Stimulated activated CD8-positive, alpha-beta memory T cell treated with anti-CD3 and anti-CD28 coated beads, Interleukin-7, amount 100 ng/mL, for 24 hours (primary cell): ENCODE measurements at places on chromosomes 12 and 14.

DNA sequence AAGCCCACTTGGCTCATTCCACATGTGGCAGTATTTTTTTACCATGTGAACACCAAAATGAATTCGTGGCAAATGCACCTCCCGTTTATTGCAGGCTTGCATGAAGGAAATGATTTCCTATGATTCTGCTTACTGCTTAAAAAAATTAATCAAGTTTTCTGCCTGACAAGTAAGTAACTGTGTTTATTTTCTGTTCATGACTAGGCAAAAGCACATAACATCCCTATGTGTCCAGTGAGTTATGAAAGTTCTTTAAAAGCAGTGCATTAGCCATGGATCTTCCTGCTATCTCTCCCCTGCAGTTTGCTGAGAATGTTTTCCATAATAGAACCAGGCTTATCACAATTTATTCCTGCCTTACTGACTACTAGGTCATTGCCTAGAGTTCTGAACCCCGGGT, 20.4 kb downstream of the GPR65 start:
- DNase-seq: no peak

- DNase-seq: no peak
These were observed 157.4 kb downstream of the KICS2 start for GRCh38 chr12:64064706-64065105.

DNA sequence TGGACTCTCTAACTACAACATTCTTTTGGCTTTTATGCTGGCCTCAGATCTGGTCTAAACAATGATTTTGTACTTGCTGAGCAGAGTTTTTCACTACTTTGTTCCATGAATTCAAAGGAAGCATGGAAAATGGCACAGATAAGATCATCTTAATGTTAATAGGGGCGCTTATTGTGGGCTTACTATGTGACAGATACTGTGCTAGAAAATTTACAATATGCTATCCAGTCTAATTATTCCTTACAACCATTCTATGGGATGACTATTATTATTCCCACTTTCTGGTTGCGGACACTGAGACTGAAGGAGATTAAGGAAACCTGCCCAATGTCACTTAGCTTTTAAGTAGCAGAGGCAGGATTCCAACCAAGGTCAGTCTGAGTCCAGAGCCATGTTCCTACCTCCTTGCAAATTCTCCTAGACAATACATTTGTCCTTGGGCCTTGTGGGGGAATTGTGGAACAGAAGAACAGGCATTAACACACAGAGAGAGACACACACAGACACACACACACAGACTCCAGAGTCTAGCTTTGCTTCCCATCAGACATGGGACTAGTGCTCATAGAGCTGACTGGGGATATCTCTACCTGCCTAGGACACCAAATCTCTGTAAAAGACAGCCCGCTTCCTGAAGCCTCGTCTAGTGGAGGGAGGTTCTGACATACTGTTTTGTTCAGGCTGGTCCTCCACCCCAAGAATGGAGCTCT, 107.7 kb downstream of the SLC38A1 start:
- no peak for DNase-seq

GRCh38 chr12:80056232-80056631, 43.1 kb upstream of the OTOGL start:
- DNase-seq: no peak

GRCh38 chr12:89859508-89860220, 151.0 kb upstream of the ATP2B1 start:
- DNase-seq: no peak

GRCh38 chr12:81176796-81177195, 98.9 kb downstream of the ACSS3 start:
- DNase-seq: no peak

- DNase-seq: no peak
These were observed 110.2 kb downstream of the PPP2R5E start for GRCh38 chr14:63432888-63433552.

- no peak for DNase-seq
These were observed 207.5 kb downstream of the CALM1 start for GRCh38 chr14:90604356-90604755.

GRCh38 chr12:100778967-100779590, 15.5 kb upstream of the ANO4 start:
- no peak for DNase-seq

DNA sequence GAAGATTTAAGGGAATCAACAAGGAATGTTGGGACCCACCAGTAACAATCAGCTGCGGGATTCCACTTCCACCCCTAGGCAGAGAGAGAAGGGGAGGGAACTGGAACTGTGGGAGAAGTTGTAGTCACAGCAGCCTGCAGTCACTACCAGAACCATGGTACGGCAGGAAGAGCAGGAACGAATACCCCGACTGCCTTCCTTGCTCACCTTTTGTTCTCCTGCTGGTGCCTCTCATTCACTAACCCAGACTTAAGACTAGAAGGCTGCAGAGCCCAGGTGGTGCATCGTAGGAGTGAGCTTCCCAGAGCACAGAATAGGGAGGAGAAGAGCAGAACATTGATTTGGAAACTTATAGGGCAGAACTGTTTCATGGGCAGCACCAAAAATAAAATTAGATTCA, 154.2 kb downstream of the DYRK2 start:
- no peak for DNase-seq

DNA sequence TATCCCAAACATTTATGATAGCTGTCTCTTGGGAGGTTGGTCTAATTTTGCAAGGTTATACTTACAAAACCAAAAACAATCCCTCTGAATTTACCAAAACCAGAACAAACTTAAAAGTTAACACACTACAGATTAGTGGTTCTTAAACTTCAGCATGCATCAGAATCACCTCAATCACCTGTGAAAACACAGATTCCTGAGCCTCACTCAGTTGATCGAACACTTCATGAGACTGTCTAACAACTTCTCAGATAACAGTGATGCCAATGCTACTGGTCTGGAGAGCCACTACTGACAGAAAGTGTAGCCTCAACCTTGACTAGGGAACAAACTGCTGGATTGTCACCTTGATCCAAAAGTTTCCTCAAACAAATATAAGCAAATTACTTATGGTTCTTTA, 44.2 kb downstream of the ATP2B1 start:
- no peak for DNase-seq

DNA sequence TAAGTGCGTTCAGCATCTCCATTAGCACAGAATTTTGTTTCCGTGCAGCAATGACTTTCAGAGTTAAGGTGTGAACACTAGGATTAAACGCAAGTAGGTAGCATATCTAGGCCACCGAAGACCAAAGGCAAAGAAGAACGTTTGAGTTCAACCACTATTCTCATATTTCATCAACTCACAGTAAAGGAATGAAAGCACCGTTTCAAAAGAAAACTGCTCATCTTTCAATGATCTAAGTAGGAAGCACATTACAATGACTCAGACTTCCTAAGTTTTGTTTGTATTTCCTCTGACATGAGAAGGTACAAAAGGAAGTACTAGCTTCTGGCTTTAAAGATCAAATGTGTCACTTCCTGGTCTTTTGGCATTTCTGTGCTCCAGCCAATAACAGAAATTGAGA, 57.6 kb downstream of the ACADS start:
- DNase-seq: no peak

DNA sequence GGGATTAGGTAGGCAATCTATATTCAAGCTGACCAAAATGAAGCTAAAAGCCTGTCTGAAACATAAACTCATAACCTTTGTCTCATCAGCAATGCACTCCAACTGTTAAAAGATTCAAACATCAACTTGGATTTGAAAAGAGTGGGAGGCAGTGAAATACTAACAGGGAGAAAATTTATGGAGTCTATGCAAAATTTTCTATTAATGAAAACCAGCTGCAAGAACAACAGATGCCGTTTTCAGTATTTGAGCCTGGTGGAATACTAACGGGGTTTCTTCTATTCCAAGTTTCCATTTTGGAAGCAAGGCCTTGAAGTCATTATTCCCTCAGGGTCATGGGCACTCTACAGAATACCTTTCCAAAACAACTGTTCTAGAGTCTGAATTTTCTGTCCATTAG, 88.3 kb downstream of the LRP6 start:
- no peak for DNase-seq

- no peak for DNase-seq
These were observed 47.5 kb downstream of the PRKCH start for GRCh38 chr14:61368781-61369453.

GRCh38 chr12:40650038-40650704, 42.1 kb upstream of the CNTN1 start:
- DNase-seq: no peak

DNA sequence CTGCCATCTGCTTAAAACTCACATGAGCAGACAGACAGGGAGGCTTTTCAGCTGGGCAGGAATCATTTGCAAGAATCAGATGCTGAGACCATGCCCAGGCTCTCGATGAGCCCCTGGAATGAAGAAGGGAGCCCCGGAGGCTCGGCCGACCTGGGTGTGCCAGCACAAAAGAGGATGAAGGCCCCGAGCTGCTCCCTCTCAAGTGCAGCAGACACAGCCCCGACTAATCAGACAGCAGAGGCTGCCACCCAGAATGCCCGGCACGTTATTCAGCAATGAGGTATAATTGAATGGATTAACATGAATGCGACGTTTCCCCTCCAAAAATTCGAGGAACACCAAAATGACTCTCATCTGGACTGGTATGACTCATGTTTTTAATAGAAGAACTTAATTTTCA, 58.9 kb downstream of the BCL11B start:
- DNase-seq: no peak

GRCh38 chr14:104930526-104931303, 6.0 kb downstream of the PLD4 start:
- DNase-seq: no peak

DNA sequence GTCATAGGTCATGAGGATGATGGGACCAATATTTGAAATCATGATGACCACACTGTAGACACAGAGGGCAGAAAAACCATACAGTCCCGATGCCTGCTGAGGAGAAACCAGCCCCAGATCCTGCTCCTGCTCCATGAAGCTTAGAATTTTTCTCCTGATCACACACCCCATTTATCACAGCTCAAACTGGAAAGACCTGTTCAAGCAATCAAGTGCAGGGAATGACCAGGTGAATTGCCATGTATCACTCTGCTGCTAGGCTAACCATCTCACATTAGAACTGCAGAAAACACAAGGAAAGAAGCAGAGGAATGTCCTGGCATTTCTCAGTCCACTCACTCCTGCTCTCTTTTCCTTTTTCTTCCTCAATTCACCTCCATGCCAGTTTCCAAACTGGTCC, 18.1 kb downstream of the MANSC1 start:
- DNase-seq: no peak

- DNase-seq: no peak
These were observed 168.0 kb upstream of the TBX3 start for GRCh38 chr12:114851981-114852380.

GRCh38 chr14:90739318-90740068, 76.7 kb downstream of the TTC7B start:
- no peak for DNase-seq

- no peak for DNase-seq
These were observed 475.0 kb downstream of the SOX5 start for GRCh38 chr12:23474438-23474976.

- DNase-seq: no peak
These were observed 3.5 kb downstream of the SMCO2 start for GRCh38 chr12:27449893-27450534.

DNA sequence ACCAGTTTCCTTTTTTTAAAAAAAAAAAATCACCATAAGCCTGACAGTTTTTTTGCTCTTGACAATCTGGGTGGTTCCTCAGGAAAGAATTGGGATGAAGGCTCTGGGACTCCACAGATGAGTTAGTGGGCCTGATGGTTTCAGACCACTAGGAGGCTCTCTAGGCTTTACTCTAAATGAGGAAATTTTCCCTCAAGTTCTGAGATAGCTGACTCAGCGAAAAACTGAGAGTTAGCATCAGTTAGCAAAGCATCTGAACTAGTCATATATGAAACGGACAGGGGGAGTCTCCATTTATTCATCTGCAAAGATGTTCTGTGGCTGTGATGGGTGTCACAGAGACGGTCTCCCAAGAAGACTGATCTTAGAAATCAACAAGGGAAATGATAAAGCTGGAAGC, 314.3 kb upstream of the OR4E1 start:
- no peak for DNase-seq

DNA sequence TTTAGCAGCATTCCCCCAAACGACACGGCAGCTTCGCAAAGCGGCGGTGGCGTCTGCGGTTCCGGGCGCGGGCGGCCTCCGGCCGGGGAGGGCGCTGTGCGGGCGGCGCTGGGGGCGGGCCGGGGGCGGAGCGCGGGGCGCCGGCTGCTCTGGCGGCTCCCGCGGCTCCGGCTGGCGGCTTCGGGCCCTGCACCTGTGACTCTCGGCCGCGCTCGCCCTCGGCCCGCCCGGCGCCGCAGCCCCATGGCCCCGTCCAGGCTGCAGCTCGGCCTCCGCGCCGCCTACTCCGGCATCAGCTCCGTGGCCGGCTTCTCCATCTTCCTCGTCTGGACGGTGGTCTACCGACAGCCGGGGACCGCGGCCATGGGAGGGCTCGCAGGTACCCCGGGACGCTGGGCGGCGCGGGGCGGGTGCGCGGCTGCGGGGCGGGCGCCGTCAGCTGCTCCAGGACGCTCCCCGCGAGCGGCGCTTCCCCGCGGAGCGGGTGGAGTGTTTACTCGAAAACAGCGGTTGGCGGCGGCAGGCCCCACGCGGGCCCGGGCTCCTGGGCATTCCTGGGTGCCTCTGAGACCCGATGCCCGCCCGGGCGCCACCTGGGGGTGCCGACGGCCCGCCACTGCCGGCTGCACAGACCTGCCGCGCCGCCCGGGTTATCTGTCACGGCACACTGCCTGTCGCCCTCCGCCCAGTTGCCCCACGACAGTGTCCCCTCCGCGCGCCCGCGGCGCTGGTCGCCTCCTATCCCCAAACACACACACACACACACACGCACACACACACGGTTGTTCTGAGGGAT, at the start of gene SLC48A1:
TSS of gene SLC48A1 (plus strand) at position 177 of the 796 bp plus-strand sequence. CDS start at position 244, 67 bp downstream.
- no peak for DNase-seq

DNA sequence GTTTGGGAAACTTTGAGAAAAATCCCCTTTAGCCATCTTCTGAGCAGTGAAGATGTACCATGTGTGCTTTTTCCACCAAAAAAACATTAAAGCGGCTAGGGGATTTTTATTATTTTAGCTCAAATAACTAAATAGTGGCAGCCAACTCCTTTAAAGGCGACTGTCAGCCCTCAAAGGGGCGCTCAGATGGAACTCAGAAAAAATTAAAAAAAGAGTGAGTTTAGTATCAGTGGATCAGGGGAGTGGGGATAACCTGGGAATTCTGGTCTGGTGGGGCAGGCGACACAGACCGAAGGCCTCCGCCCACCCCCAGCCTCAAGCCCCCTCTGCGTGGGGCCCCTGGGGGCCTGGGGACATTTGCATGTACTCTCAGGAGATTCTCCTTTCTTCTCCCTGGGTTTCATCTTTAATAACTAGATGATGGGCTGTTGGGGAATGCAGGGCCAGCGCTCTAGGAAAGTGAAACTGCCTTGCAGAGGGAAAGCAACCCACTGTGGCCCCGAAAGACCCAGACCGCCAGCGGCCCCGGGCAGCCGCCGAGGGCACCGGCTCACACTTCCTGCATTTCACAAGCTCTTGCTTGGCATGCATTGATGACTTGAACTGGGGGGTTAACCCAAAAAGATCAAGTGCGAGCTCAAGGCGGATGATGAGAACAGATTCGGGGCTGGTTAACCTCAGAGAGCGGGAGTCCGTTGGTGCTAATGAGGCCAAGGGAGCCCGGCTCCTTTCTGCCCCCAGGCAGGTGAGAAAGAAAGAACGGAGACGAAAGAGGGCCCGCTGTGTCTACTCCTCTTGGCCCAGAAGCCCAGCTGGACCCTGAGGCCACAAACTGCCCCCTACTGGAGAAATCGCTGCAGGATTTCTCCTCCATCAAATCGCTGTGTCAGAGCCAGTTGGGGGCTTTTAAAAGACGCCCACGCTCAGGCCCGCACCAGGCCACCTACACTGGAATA, 7.3 kb upstream of the BATF start:
- no peak for DNase-seq
